ENCODE measurements at places on chromosomes 4 and X.

GRCh38 chr4:83581411-83582288 is 45.7 kb downstream of the GPAT3 start:
- no peak for DNase-seq

DNA sequence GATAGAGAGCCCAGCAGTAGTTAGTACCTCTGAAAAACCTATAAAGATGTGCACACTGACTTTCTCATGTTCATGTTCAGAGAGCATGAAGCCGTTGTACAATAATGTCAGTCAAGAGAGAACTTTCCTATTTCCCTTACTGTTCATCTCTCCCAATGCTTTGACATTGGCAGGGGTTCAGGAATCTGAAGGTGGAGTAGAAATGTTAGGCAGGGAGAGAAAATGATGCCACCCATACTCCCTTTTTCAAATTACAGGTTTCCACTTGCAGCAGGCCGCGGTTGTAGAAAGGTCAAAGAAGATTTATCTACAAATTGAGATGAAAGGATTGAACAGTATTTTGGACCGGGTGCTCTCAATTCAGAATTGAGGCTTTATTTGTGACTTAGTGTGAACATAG is 84.3 kb downstream of the DCAF8L2 start:
- DNase-seq = no peak

DNA sequence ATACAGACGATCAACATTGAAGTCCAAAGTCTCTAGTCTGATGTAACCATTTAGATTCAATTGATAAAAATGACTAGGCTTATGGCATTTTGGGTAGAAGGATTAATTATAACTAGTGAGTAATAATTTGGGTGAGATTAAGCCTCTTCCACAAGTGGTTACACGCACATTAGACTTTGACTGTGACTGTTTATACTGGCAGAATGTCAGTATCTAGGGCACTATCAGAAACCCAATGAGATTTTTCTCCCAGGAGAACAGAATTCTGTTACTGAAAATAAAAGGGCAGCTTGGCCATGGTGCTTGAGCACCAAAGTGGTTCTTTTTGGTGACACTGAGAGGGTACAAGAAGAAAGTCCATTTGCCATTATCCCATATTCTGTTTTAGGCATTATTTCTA is 3.3 kb downstream of the PLS3 start:
- no peak for DNase-seq

- no peak for DNase-seq
Observed at GRCh38 chr4:25486171-25486570, 109.1 kb downstream of the ANAPC4 start.

- no peak for DNase-seq
Observed at GRCh38 chrX:129777218-129778030, 2.3 kb upstream of the SASH3 start.

DNA sequence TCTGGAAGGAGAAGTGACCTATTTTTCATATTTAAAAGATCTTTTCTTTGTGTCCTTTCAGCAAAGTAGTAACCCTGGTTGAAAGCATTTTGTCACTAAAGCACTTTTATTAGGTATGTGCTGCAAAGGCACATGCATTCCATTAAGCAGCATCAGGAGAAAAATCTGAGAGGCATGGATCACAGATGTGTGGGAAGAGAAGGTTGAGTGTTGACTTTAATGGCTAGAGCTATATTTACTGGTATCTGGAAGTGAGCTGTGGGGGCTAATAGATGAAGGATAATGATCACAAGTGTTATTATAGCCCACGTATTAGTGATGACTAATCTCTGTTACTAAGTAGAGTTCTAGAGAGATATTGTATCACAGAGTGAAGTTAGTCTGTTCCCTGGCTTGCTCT is 1520.7 kb downstream of the ARAP2 start:
- no peak for DNase-seq

GRCh38 chr4:186449954-186450353 is 105.4 kb downstream of the MTNR1A start:
- DNase-seq = no peak

DNA sequence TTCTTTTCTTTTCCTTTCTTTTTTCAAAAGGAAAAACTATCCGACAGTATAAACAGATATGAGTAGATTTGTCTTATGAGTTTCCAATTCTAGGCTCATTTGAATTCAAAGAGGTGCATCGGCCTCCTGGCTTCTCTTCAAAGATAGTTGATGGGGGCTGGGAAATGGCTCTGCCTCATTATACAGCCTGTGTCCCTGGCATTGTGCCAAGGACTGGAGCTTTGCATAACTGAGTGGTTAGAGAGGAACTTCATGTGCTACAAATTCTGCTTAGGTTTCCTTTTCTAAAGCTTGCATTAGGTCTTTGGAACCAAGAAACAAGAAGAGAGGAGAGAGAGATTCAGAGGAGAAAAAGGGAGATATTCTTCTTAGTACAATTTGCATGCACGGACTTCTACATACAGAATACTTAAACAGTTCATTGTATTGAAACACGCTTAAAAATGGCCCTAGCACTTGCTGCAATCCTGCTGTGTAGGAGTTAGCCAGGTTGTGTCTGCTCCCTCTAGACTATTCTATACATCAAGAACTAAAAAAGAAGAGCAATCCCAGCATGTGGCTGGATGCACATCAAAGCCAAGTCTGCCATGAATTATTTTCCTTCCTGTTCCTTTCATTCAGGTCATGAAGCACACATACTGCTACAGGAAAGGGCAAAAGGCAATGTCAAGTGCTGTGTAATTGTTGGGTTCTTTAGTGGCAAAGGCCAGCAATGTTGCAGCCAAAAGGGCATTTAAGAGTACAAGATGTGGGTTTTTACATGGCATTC is 70.9 kb downstream of the INTS12 start:
- DNase-seq = peak; percentile 2

DNA sequence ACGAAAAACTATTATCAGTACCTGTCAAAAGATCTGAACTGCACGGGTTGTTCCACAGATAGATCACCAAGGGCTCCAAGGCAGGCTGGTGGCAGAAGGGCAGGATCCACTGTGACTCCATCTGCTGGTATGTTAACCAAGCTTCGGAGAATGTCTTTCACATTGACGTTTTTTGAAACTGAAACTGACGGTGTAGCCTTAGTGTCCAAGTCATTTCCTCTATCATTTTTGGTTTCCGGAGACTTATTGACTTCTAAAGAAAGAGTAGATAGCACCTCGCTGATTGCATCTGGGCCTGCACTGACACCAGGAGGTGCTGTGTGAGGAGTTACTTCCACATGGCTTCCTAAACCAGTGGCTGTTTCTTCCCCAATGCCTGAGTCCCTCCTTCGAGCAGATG is 186.9 kb downstream of the LRBA start:
- no peak for DNase-seq

DNA sequence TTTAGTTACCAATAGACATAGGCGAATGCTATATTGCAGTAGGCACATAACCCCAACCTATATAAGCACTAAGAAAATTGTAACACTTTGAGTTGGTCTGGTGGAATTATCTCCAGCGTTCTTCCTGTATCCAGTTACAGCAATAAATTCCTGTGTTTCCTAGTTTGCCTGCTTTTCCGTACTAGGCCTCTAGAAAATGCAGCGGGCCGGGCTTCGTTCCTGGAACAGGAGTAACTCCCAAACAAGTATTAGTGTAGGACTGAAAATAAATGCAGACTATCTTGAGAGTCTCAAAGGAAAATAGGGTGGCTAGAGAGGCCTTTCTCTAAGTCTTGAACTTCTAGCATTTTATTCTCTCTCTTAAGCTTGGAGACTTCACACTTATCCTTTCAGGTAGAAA is 159.8 kb downstream of the OR13H1 start:
- DNase-seq = no peak

- no peak for DNase-seq
Observed at GRCh38 chrX:64265265-64265664, 34.9 kb upstream of the ASB12 start.

- DNase-seq = no peak
Observed at GRCh38 chr4:99180382-99181070, 36.4 kb upstream of the ADH4 start.

- no peak for DNase-seq
Observed at GRCh38 chr4:8646296-8647093, 53.9 kb downstream of the CPZ start.

GRCh38 chrX:17031827-17032226 is 85.4 kb downstream of the REPS2 start:
- DNase-seq = no peak

GRCh38 chr4:176964116-176964691 is 171.5 kb upstream of the VEGFC start:
- DNase-seq = no peak

DNA sequence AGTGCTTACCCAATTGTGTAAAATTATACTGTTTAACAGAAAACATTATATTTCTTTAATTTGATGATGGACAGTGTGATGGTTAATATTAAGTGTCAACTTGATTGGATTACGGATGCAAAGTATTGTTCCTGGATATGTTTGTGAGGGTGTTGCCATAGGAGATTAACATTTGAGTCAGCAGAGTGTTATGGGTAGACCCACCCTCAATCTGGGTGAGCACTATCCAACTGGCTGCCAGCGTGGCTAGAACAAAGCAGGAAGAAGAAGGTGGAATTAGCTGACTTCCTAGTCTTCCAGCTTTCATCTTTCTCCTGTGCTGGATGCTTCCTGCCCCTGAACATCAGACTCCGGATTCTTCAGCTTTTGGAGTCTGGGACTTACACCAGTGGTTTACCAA is 42.1 kb downstream of the HS6ST2 start:
- no peak for DNase-seq

GRCh38 chr4:4437798-4438470 is 51.0 kb downstream of the NSG1 start:
- DNase-seq = no peak

DNA sequence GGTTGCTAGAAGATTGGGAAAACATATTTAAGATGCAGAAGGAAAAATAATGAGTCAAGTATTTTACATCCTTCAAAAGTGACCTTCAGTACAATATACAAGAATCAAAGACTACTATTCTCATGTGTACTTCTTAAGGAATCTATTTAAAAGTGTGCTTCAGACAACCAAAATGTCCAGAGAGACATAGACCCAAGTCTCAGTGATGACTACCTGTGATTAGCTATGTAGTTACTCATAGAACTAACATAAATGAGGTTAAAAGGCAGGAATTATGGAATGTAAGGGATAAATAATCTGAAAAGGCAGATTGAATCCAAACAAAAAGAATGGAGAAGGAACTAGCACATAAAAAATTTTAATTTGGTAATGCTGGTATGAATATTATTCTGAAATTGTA is 634.7 kb upstream of the FAM241A start:
- DNase-seq = no peak

DNA sequence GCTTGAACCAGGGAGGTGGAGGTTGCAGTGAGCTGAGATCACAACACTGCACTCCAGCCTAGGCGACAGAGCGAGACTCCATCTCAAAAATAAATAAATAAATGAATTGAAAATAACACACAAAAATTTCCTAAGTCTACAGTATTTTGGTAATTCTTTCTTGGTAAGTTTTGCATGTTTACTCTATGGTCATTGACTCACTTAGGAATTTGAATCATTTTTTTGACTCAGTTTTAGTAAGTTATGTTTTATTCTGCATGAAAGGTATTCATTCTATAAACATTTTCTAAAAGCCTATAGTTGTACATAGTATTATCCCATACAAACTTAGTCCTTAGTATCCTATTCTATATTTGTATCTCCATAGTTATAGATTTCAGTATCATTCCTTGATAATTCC is 772.9 kb upstream of the SLIT2 start:
- DNase-seq = no peak

- no peak for DNase-seq
Observed at GRCh38 chr4:13535708-13536361, 8.5 kb downstream of the NKX3-2 start.

GRCh38 chr4:16439768-16440167 is 213.5 kb upstream of the TAPT1 start:
- DNase-seq = no peak

DNA sequence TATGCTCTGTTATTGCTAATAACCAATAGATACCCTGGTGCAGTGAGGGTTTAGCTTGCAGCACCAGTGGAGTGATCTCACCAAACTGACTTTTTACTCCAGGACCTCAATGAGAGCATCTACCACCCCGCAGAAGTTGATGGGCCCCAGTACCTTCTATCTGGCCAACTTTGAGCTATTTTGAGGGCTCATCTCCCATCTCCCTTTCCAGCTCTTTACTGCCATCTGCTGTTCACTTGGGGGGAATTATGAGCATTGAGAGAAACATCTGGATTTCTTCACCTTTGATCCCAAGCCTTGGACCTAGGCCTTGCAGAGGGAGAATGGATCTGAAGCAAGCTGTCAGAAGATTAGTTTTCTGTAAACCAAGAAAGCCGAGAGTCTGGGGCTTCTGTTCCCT is 143.6 kb downstream of the TMEM164 start:
- DNase-seq = no peak

DNA sequence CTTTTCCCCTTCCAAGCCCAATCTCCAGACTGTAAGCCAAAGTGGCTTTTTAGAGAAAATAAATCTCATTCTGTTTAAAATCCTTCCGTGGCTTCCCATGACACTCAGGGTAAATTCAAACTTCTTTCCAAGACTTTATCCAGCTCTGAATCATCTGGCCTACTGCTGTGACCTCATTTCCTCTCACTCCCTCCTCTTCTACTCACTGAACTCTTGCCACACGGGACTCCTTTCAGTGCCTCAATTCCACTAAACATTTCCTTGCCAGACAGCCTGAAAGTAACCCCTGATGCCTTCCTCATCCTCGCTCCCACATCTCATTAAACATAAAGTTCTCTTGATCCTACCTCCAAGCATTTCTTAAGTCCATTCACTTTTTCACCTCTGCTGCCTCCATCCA is 27.8 kb upstream of the RNF128 start:
- DNase-seq = no peak

DNA sequence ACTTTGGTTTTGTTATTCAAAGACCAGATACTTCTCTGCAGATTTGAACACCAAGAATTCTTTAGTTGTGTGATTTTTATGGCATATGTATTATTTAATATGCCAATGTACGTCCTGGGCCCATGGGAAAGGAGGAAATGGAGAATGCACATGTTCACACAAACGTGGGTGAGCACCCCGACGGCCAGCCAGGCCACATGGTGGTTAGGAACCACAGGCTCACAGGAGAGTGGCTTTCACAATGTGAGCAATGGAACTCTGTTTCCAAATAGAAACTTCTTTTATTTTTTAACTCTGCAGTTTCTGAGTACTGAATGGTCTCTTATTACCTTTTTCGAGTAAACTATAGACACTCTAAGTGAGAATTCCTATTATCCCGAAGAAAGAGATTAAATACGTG is 58.0 kb upstream of the UNC5C start:
- DNase-seq = no peak

DNA sequence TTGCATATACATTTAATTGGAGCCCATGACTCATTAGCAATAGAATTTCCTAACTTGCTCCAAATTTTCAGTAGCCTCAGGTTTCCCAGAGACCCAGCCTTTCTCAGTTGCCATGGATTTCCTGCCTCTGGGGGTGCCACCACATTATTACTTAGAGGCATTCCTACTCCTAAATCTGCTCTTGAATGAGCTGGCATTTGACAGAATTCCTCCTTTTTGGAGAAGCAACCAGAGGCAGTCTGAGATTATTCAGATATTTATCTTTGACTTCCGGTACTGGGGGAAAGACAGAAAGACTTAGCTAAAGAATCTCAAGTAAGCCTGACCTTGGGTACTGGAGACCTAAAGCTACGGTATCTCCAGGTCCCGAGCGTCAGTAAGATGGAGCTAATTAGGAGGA is 76.3 kb downstream of the DCHS2 start:
- DNase-seq = no peak

- no peak for DNase-seq
Observed at GRCh38 chrX:49079489-49080428, at the start of gene WDR45. Gene WDR45, minus strand, starts transcription at chrX:49079887. Its CDS starts 1,792 bp downstream, at chrX:49078095.

- DNase-seq = no peak
Observed at GRCh38 chr4:158422546-158422945, 99.1 kb upstream of the RXFP1 start.
